ENCODE measurements at places on chromosomes 4 and X.

GRCh38 chr4:112896609-112897190 is 152.8 kb upstream of the ANK2 start:
- DNase-seq = no peak

DNA sequence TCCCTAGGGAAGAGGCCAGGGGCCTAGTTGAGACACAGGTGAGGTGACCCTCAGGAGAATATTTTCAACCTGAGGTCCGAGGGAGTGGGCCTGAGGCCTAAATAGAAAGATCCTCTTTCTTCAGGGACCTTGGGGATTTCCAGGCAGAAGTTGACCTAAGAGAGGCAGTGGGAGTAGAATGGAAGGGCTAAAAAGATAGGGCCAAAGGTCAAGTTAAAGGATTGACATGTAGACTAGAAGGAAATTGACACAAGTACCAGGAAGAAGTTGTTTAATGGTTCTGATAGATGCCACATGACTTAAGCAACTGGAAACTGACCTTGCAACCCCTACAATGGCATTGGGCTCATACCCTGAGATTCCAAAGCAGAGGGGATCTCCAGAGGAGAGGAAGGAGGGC is 76.9 kb downstream of the SHROOM3 start:
- no peak for DNase-seq

DNA sequence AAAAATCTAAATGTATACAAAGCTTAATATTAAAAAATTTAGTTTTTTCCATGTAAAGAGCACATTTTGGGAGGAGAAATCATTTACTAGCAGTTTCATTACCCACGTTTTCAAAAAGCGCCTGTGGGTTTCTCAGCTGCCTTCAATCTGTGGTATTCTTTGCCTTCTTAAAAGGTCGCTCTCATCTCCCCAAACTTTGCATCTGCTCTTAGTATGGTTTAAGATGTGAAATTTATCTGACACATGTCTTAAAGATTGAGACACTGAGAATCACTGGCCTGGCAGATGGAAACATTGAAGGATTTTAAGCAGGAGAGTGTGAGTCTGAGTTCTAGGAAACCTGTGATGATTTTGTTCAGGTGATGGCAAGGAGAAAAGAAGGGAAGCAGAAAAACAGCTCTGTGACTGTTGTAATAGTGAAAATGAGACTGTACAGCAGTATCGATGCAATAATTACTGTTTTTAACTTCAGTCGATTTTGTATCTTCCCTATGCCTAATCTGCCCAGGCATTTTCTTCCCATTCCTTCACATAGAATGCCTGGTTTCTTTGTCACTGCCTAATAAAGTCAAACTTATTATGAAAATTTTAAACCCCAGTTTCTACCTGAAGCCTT is 75.9 kb downstream of the PAQR3 start:
- no peak for DNase-seq

GRCh38 chrX:17854069-17854468 is 7.0 kb downstream of the RAI2 start:
- DNase-seq = no peak

GRCh38 chr4:176526704-176527103 is 206.9 kb downstream of the SPCS3 start:
- no peak for DNase-seq

DNA sequence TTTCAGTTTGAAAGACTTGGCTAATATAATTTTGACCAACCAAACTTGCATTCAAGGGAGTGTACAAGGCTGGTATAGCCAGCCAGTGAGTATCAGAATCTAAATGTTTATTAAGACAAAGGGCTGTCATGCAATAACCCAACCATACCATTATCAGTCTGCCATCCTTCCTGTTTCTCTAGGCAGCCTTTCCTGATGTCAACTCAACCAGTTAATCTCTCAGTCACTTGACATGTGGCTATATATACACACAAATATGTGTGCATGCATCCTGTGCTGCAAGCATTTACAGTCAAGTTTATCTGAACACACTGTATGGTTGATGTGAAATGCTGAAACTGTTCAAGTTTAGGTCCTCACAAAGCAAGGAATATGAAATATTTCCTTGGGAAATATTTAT is 17.2 kb downstream of the BTK start:
- no peak for DNase-seq

GRCh38 chr4:31290836-31291235 is 570.7 kb downstream of the PCDH7 start:
- no peak for DNase-seq

GRCh38 chr4:151853034-151853433 is 92.2 kb upstream of the GATB start:
- no peak for DNase-seq

GRCh38 chr4:34091451-34091850 is 2152.9 kb downstream of the ARAP2 start:
- no peak for DNase-seq

DNA sequence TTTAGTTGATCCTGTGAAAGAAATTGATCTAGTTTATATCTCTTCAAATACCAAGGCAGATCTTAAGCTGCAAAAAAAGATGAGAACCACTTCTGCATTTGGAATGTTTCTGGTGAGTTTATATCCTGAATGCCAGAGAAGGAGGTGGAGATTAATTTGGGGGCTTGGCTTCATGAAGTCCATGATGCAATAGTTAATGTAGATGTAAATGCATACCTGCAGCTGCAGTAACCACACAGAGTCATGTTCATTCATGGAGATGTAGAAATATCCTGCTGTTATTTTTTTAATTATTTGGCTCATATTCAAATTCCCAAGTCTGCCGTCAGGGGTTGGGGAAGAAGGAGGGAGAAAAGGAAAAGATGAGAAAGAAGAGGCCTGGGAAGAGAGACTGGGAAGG is at the start of gene SULT1E1:
Gene SULT1E1, minus strand, starts transcription at position 94 of the 400 bp plus-strand sequence. CDS start 2,501 bp downstream, outside the sequence.
- DNase-seq = no peak

DNA sequence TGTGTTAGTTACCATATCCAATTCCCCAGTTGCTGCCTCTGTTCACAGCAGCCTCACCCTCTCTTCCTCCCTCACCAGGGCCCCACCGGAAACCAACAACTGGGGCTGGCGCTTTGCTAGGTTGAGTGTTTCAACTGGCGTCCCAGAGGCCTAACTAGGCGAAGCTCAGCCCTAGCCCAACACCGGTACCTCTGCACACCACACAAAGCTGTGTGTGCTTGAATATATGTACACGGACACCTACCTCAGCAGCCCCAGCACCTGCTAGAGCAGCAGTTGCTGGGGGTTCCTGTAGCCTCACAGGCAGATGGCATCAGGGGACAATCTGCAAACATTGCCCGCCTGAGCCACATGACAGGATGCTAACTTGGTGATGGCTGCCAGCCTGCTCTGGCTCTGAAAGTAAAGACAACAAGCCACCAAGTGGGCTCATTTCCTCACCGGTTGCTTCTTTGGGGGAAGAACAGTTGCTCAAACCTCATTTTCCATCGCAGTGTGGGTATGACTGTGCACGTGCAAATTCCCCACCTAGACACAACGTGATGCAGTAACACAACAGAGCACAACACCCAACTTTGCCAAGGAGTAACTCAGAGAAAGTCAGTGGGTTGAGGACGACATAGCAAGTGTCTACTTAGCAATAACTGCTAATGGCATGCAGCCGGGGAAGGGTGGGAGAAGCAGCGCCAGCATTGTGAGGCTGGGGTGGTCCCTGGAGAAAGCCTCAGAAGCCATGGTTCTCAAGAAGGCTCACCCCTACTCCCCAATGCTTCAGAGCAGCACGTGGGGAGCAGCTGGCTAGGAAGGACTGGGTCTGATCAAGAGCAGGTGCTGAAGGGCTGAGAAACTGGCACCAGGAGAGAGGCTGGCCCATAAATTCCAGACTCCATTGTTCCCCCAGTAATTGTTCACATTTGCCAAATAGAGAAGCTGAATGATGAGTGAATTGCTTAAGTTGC is 139.5 kb downstream of the SH3KBP1 start:
- no peak for DNase-seq

DNA sequence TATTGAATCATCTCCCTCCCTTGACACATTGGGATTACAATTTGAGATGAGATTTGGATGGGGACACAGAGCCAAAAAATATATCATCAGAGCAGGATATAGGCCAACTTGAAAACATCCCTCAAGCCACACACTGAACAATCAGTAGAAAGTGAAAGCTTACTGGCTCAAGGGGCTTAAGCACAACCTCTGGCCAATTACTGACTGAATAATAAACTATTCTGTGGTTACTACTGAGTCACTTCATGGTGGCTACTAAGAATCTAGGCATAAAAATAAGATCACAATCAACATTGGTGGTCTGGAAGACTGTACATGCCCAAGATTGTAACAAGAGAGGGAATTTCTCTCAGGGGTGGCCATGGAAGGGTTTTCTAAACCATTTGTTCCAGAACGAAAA is 27.4 kb upstream of the GPR174 start:
- no peak for DNase-seq

DNA sequence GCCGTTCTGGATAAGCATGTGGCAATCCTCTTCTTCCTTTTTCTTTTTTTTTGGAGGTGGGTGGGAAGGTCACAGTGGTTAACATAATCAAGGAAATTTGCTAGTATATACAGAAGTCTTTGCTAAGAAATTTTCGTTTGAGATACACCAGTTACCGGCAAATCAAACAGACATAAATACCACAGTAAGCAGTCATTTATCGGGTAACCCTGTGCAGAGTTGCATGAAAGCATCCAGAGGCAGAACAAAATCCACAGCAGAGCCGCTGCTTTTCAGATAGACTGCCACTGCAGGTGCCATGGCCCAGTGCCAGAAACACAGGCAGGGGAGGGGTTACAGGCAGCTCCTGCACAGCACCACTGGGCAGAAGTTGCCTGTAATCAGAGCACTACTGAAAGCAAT is 179.1 kb upstream of the MAB21L2 start:
- no peak for DNase-seq

GRCh38 chr4:107213410-107213809 is 177.3 kb upstream of the DKK2 start:
- DNase-seq = no peak

DNA sequence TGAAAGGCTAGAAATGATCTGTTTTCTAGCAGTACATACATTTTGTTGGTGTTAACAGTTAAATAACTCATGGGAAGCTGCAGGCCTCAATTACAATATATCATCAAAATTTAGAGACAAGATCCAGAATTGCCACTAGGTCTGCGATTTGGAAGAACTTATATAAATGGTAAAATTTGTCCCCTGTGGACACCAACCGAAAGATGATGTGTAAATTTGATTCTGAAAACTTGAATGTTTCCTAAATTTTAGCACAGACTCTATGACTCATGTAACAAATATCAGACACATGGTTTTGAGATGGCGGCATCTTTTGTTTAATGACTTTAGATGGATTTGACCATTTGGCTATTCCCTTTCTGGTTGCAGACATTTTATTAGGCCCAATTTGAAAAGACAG is 6.0 kb upstream of the HPGDS start:
- no peak for DNase-seq

DNA sequence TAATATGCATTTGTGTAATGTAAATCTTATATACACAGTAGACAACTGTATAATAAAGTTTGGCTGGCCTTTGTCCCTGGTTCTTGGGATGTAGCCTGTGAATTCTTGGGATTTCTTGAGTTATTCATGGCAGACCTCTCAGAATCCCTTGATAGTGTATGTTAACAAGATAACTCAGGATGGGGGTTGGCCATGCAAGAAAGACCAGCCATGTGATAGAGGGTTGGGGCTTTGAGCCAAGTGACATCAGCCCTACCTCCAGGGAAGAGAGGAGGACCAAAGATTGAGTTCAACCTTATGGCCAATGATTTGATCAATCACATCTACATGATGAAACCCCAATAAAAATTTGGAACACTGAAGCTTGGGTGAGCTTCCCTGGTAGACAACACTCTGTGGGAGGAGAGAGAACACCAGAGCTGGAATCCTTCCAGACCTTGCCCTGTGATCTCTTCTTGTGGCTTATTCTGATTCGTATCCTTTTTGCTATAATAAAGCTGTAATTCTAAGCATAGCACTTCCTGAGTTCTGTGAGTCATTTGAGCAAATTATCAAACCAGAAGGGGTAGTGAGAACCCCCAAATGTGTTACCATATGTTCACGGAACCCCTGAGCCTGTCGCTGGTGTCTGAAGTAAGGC is 11.3 kb downstream of the SLC2A9 start:
- DNase-seq = no peak

- no peak for DNase-seq
Measured at GRCh38 chr4:151671541-151672059, 89.2 kb downstream of the GATB start.

- DNase-seq = no peak
Measured at GRCh38 chr4:26426892-26427291, 63.4 kb downstream of the CCKAR start.

- no peak for DNase-seq
Measured at GRCh38 chrX:150269605-150270254, 93.4 kb upstream of the MAMLD1 start.

DNA sequence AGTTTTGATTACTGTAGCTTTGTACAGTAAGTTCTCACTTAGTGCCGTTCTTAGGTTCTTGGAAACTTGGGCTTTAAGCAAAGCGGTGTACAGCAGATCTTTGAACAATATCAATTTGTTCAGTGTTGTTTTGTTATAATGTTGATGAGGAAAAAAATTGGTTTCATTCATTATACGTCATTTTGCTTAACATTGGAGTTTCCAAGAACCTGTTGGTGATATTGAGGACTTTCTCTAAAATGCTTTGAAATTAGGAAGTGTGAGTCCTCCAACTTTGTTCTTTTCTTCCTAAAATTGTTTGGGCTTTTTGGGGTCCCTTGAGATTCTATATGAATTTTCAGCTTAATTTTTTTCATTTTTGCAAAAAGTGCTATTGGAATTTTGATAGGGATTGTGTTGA is 49.1 kb downstream of the STAG2 start:
- DNase-seq = no peak

DNA sequence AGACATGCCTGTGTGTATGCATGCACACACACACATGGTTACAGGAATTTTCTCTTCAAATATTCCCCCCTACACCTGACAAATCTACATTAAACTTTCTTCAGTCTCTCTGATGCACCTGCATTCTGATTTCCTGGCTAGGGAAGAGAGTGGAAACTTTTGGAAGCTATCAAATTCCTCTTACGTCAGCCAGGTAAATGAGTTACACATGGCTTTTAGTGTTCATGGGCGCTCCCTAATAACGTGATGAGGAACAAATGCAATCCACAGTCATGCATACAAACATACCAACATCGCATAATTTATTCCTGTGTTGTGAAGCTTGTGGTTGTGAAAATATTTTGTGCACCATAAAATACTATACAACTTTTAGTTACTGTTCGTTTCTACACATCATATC is 34.9 kb downstream of the BMP3 start:
- no peak for DNase-seq

DNA sequence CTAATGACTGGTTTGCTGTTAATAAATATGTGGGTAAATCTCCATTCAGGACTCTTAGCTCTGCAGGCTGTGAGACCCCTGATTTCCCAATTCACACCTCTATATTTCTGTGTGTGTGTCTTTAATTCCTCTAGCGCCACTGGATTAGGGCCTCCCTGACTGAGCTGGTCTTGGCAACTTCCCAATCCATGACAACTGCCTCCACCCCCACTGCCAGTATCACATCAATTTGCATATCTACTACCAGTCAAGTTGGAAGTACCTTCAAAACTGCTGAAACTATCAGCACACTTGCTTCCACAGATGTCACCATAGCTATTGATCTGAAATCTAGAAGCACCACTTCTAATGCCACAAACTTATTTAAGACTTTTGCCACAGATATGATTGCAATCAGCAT is 27.6 kb downstream of the OPRPN start:
- no peak for DNase-seq

Measured in GM13977 (cell line).